Activated CD8-positive, alpha-beta T cell treated with anti-CD3 and anti-CD28 coated beads for 36 hours (primary cell): ENCODE measurements at places on chromosomes 4 and X. TPM values are rescaled to one million over a fixed set of nuclear protein-coding genes. Genes with fewer than 3 reads are reported as not detected.

- peaks cover 9% of the 10 kb centered on the region for H3K4me1 ChIP-seq
- no peaks in the 10 kb centered on the region for H3K27me3 ChIP-seq
- no peak for DNase-seq
- no peak overlapping the region for H3K4me3 ChIP-seq
- H3K27ac ChIP-seq = no peak overlapping the region
Measured at GRCh38 chrX:135435139-135435922, 13.6 kb downstream of the SMIM10L2A start.

DNA sequence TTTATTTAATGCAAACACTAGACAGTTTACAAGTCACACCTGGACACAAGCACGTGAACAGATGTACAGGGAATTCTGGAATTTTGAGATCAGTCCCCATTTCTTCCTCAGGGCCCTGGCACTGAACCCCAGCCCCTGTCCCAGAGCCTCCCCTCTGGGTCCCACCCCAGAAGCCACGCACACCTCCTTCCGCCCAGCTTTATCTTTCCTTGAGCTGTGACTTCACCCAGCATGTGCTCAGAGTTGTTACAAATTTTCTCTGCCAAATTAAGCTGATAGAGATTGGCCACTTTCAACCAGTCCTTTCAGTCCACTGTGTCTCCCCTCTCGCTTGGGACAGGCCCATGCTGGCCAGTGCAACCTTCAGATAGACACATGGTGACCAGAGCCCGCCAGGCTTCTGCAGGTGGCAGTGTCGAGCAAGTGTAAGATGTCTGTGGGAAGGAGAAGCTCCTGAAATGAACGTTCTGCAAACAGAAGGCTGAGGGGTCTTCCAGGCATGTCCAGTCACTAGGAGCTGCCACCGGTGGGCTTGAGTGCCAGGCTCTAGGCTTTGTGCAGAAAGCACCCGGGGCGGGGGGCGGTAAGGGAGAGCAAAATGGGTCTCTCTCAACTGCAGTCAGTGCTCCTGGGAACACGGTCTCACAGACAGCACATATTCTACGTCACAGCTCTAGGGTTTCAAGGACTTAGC, 73.3 kb downstream of the MTMR1 start:
- H3K27ac ChIP-seq = no peak overlapping the region
- no peaks in the 10 kb centered on the region for H3K36me3 ChIP-seq
- DNase-seq = no peak
- H3K4me1 ChIP-seq = no peaks in the 10 kb centered on the region

GRCh38 chr4:79425586-79425985, 17.6 kb upstream of the GK2 start:
- no peak overlapping the region for H3K4me3 ChIP-seq
- no peak overlapping the region for H3K27ac ChIP-seq
- H3K36me3 ChIP-seq = no peaks in the 10 kb centered on the region
- no peak for DNase-seq
- H3K4me1 ChIP-seq = no peaks in the 10 kb centered on the region

DNA sequence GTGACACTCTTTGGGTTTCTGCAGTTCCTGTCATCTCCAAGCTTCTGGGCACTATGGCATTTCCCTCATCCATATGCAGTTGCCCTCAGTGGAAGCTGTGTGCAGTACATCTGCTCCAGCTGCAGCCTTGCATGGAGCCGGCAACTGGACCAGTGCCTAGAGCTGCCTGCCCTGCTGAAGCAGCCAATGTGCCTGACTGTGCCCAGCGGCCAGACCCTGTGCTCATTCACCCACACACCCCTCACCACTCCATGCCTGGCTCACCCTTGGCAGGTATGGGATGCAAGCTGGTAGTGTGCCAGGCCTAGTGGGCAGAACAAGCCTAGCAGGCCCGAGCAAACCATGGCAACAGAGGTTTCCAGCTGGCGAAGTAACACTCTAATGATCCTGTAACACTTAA, 370.8 kb downstream of the FSTL5 start:
- H3K27me3 ChIP-seq = no peaks in the 10 kb centered on the region
- no peaks in the 10 kb centered on the region for H3K4me1 ChIP-seq
- H3K36me3 ChIP-seq = no peaks in the 10 kb centered on the region
- H3K27ac ChIP-seq = no peak overlapping the region
- no peak overlapping the region for H3K4me3 ChIP-seq

- no peak for DNase-seq
- H3K4me3 ChIP-seq = no peak overlapping the region
- H3K27ac ChIP-seq = no peak overlapping the region
- no peaks in the 10 kb centered on the region for H3K27me3 ChIP-seq
Measured at GRCh38 chr4:114257501-114257900, 278.1 kb upstream of the ARSJ start.

- H3K27ac ChIP-seq = no peak overlapping the region
- no peaks in the 10 kb centered on the region for H3K4me1 ChIP-seq
Measured at GRCh38 chrX:123121241-123121640, 62.8 kb upstream of the GRIA3 start.

DNA sequence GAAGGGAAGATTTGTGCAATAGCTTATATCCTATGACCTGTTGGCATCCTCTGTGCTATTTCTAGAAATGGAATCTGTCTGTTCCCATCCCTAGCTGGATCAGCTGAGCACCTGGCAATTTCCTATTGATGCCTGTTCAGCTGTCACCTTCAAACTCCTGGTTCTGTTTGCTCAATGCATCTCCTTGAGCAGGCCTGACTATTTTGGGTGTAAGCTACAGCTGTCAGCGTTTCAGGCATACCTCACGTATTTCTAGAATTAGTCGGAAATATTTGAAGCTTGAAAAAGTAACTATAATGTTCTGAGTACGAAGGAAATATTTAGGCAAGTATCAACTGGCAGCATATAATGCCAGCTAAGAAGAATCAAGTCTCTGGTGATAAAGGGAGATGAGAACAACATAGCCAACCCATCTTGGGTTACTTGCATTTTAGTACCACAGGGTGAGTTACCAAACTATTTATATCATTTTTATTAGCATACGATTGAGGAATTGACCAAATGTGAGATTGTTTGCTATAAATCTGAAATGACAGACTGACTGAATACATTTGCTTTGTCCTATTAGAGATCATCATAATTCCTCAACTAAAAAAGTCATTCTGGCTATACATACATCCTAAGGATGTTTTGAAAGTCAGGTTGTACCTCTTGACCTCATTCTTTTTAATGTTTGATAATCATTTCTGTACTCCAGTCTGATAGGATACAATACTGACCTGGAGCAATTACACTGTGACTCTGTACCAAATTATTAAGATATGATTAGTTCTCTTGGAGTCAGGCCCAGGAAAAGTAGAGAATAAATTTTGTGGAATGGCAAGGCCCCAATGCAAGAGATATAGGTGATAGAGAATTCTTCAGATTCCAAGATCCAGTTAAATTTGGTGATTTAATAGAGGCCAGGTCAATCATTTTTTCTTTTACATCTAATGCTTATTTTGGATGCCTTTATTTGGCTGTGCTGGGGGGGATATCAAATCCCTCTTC, 36.4 kb upstream of the PLAC1 start:
- H3K4me1 ChIP-seq = no peaks in the 10 kb centered on the region
- H3K36me3 ChIP-seq = no peaks in the 10 kb centered on the region
- no peak overlapping the region for H3K4me3 ChIP-seq
- no peak for DNase-seq
- H3K27me3 ChIP-seq = peaks cover 7% of the 10 kb centered on the region

GRCh38 chr4:74934888-74935287, 2.0 kb downstream of the PARM1 start:
- H3K4me1 ChIP-seq = peaks cover 9% of the 10 kb centered on the region
- peaks cover 48% of the 10 kb centered on the region for H3K27me3 ChIP-seq
- H3K27ac ChIP-seq = no peak overlapping the region
- H3K4me3 ChIP-seq = no peak overlapping the region
- no peak for DNase-seq

DNA sequence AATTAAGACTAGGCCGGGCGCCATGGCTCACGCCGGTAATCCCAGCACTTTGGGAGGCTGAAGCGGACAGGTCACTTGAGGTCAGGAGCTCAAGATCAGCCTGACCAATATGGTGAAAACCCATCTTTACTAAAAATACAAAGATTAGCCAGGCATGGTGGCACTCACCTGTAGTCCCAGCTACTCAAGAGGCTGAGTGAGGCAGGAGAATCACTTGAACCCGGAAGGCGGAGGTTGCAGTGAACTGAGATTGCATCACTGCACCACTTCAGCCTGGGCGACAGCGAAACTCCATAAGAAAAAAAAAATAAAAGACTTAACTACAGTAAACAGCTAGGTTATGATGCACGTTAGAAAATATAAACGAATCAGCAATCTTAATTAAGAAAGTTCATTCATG, 216.0 kb upstream of the TEX13C start:
- H3K4me1 ChIP-seq = no peaks in the 10 kb centered on the region
- no peak for DNase-seq
- no peaks in the 10 kb centered on the region for H3K27me3 ChIP-seq
- H3K4me3 ChIP-seq = no peak overlapping the region
- no peak overlapping the region for H3K27ac ChIP-seq

- no peaks in the 10 kb centered on the region for H3K4me1 ChIP-seq
- no peaks in the 10 kb centered on the region for H3K27me3 ChIP-seq
- no peak overlapping the region for H3K27ac ChIP-seq
- DNase-seq = no peak
- no peak overlapping the region for H3K4me3 ChIP-seq
Measured at GRCh38 chr4:138910195-138910913, 105.2 kb upstream of the NOCT start.

DNA sequence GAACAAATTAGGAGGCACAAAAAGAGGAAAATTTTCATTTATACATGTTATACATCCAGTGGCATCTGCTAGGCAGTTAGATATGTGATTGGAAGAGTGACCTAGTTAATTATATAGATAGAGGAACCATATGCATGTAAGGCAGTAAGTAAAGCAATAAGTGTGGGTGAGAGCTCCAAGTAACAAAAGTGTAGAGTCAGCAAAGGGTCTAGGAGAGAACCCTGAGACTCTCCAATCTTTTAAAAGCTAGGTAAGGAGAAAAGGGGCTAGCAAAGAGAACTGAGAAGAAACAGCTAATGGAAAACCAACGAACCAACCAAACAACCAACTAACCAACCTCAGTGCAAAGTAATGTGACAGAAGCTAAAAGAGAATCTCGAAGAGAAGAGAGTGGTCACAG, 3.8 kb upstream of the CFAP299 start:
- no peak overlapping the region for H3K4me3 ChIP-seq
- H3K27me3 ChIP-seq = peaks cover 11% of the 10 kb centered on the region
- no peak overlapping the region for H3K27ac ChIP-seq
- no peaks in the 10 kb centered on the region for H3K36me3 ChIP-seq
- H3K4me1 ChIP-seq = peaks cover 8% of the 10 kb centered on the region

DNA sequence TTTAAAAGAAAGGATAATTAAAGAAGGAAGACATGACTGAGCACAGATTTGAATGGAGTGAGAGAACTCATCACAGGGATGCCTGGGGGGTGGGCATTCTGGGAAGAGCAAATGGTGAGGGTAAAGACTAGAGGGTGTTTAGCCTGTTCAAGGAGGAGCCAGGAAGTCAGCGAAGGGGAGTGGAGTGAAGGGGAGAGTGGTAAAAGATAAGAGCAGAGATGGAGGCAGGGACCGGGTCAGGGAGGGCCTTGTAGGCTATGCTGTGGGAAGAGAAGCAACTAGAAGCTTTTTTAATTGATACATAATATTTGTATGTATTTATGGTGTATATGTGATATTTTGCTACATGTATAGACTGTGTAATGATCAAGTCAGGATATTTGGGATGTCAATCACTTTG, 2.2 kb upstream of the VGLL1 start:
- no peak for DNase-seq
- no peaks in the 10 kb centered on the region for H3K27me3 ChIP-seq
- no peak overlapping the region for H3K4me3 ChIP-seq
- H3K36me3 ChIP-seq = no peaks in the 10 kb centered on the region

- no peak overlapping the region for H3K4me3 ChIP-seq
- no peaks in the 10 kb centered on the region for H3K27me3 ChIP-seq
- peaks cover 11% of the 10 kb centered on the region for H3K4me1 ChIP-seq
- no peak overlapping the region for H3K27ac ChIP-seq
- DNase-seq = no peak
- H3K36me3 ChIP-seq = no peaks in the 10 kb centered on the region
Measured at GRCh38 chrX:110321081-110321480, 3.2 kb upstream of the AMMECR1 start.

GRCh38 chrX:11663875-11664210, 1.9 kb downstream of the ARHGAP6 start:
- H3K4me3 ChIP-seq = no peak overlapping the region
- DNase-seq = no peak
- H3K27me3 ChIP-seq = peaks cover 38% of the 10 kb centered on the region
- H3K4me1 ChIP-seq = peaks cover 2% of the 10 kb centered on the region

GRCh38 chrX:37817579-37817978, 29.8 kb downstream of the DYNLT3 start:
- H3K4me3 ChIP-seq = no peak overlapping the region
- H3K27ac ChIP-seq = no peak overlapping the region
- H3K36me3 ChIP-seq = no peaks in the 10 kb centered on the region
- H3K4me1 ChIP-seq = no peaks in the 10 kb centered on the region
- no peaks in the 10 kb centered on the region for H3K27me3 ChIP-seq

DNA sequence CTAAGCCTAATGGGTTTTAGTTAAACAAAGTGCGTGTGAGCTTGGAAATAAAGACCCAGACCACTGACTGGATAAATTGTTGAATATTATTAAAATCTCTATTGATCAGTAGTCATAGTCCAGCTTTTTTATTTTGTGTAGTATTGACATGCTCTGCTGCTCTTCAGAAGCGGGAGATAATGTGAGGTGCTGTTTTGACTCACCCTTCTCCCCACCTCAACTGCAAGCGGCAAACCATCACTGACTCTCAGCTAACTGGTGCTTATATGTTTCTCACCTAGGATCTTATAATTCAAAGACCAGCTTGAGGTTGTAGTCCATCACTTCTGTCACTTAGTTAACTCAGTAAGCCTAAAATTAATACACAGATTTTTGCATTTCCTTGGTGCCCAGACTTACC, 72.2 kb downstream of the COMMD8 start:
- no peaks in the 10 kb centered on the region for H3K4me1 ChIP-seq
- peaks cover 6% of the 10 kb centered on the region for H3K27me3 ChIP-seq
- H3K36me3 ChIP-seq = no peaks in the 10 kb centered on the region
- H3K27ac ChIP-seq = no peak overlapping the region
- no peak overlapping the region for H3K4me3 ChIP-seq
- DNase-seq = no peak

The SHROOM4 gene
- total RNA-seq = not detected

The XPNPEP2 gene
- total RNA-seq = 0.16 TPM

The STARD8 gene
- 0.36 TPM for total RNA-seq

The SPANXN4 gene
- not detected for total RNA-seq

The STK32B gene
- not detected for total RNA-seq

The UGT8 gene
- total RNA-seq = 0.14 TPM

The PLA2G12A gene
- total RNA-seq = 32.0 TPM
